CD8-positive, alpha-beta memory T cell (primary cell): ENCODE measurements at places on chromosomes 4 and X. TPM values are rescaled to one million over a fixed set of nuclear protein-coding genes. Genes with fewer than 3 reads are reported as not detected.

DNA sequence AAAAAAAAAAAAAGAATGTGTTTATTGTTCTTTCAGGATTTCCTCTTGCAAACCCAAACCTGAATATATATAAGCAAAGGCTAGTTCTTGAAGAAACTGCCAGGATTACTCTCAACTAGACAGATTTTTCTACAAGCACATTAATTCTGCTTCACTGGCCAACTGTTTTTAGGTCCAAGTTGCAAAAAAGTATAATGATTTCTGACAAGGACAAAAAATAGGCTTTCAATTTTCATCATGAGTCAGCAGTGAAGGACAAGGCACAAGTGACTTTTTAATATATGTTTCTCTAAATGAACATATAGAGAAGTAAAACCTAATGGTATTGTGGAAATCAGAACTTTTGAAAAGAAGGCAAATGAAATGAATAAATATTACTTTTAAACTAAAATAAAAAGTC, 73.7 kb downstream of the ELOVL6 start:
- no peak for DNase-seq

- DNase-seq, result no peak
These were observed 39.7 kb downstream of the CLDN2 start for GRCh38 chrX:106959901-106960300.

The MTNR1A gene
- not detected for polyA plus RNA-seq

GRCh38 chr4:61853041-61853440, 652.9 kb downstream of the ADGRL3 start:
- DNase-seq, result no peak

DNA sequence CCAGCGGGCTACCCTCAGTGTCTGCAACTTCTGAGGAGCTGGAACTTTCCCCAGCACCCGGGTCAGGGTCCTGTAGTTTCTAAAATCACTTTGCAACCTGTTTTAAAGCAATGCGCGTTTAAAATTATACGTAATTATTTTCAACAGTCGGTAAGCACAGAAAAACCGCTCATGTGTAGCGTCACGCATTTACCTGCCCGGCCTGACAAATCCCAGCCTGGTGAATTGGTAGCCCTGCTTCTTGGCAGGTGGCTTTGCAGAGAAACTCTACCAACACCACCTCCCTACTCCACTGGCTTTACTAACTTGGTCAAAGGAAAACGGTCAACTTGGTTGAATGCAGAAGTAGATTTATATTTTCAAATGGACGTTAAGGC, 640 bp downstream of the BANK1 start:
- no peak for DNase-seq

DNA sequence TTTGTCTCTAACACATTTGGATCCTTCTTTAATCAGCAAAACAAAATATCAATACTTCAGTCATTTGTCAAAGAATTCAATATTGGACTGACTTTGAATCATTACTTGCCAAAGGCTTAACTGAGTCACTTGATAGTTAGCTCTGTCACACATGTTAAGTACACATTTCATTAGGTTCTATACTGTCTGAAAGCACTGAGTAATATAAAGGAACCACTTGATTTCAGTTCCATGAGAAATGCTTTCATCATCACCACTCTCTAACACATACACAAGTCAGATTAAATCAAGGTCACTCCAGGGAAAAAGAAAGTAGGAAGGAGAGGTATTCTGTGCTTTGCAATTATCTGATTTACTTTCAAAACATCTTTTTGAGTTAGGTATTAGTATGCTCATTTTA, 1233.1 kb downstream of the C4orf33 start:
- DNase-seq, result no peak

The EVC2 gene
- 1.3 TPM for polyA plus RNA-seq

The RAB33A gene
- polyA plus RNA-seq, result 11.0 TPM

DNA sequence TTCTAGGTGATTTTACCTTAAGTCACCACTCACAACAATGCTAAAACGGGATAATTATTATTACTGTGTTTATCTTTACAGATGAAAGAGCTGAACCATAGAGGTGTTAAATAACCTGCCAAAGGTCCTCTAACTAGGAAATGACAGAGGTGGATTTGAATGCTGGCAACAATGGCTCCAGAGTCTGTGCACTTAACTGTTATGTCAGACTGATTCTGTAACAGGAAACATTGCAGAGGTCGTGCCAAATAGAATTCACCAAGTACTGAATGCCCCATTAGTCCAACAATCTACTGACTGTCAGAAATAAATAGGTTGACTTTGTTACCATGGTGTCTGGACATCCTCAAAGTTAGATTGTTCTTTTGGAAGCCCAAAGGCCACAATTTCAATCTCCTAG, 20.9 kb upstream of the USP27X start:
- no peak for DNase-seq

- DNase-seq, result no peak
These were observed 80.3 kb downstream of the GPC4 start for GRCh38 chrX:133335027-133335426.

DNA sequence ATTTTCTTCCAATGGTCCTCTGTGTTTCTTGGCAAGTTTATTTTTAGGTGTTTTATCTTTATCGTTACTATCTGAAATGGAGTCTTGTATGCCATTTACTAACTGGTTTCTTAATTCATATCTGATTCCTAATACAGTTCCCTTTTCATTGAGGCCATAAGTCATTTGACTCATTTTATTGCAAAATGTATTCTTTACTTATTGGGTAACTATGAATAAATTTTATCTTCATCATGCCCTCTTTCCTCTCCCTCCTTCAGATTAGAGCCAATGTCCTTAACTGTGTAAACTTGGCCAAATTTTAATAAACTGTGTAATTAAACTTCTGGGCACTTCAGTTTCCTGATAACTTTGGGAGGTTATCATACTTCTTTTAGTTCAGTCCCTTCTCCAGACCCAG, 19.3 kb upstream of the MSMO1 start:
- DNase-seq, result no peak

The CLNK gene
- polyA plus RNA-seq, result not detected

GRCh38 chr4:41718907-41719306, 29.6 kb downstream of the PHOX2B start:
- DNase-seq, result no peak

DNA sequence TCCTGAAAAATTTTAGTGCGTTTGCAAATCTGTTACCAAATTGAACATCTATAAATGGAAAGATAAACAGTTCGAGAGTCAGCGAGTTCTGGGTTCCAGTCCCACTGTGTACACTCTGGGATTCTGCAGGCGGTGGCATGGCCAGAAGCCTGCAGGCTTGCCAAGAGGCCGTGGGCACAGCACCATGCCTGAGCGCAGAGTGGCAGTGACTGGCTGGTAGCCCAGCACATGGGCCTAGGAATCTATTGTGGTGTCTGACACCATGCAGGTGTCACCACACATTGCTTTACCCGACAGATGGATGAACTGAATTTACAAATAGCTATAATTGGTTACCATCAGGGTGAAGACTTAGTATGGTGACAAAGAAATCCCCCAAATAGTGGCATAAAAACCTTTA, 71.7 kb upstream of the TLR3 start:
- no peak for DNase-seq

DNA sequence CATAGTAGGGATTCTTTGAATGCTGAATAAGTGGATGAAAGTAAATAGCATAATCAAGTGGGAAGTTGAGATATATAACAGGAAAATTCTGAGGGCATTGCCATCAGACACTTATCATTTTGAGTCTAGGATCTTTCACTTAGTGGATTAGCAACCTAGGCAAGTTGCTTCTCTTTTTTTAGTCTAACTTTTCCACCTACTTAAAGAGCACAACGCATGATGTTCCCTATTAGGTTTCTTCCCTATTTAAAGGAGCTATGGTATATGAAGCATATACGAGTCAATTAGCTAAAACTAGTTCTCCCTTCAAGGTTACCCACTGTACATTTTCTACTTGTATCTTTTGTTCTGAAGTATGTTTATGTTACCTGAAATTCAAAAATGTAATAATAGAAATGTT, 67.1 kb upstream of the HS3ST1 start:
- DNase-seq, result no peak

The MAGEE1 gene
- polyA plus RNA-seq, result 5.6 TPM

The NUDT11 gene
- polyA plus RNA-seq, result 0.82 TPM

The CCDC110 gene
- polyA plus RNA-seq, result not detected

GRCh38 chrX:17377091-17377717, 2.2 kb downstream of the NHS start:
- no peak for DNase-seq

DNA sequence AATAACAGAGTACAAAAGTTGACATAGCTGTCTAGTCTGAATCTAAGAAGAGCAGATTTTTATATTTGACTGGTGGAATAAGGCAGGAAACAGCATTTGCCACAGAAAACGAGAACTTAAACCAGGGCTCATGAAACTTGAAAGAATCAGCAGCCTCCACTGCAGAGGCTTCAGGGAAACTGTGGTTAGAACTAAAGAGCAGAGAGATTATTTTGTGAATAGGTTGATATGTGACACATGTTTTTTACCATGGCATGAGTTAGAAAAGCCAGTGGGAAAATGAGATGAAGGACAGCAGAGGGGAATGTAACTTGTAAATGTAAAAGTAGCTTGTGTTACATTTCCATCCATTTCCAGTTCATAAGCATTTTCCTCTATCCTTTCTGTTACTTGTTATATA, 63.7 kb upstream of the CAMK2D start:
- DNase-seq, result no peak

The PDCL2 gene
- polyA plus RNA-seq, result not detected

- no peak for DNase-seq
These were observed 115.9 kb upstream of the TEX13D start for GRCh38 chrX:124216396-124217115.

GRCh38 chr4:72430988-72431387, 138.0 kb downstream of the ADAMTS3 start:
- DNase-seq, result no peak

GRCh38 chr4:45004847-45005565, 278.6 kb upstream of the GNPDA2 start:
- no peak for DNase-seq
